Omental fat pad (tissue), 4 donors: ENCODE measurements at places on chromosomes 6 and 20.

- DNase-seq: no peak
These were observed 16.8 kb upstream of the BNIP5 start for GRCh38 chr6:36353411-36353915.

- no peak for DNase-seq
These were observed 437.7 kb downstream of the COL12A1 start for GRCh38 chr6:74768120-74768519.

DNA sequence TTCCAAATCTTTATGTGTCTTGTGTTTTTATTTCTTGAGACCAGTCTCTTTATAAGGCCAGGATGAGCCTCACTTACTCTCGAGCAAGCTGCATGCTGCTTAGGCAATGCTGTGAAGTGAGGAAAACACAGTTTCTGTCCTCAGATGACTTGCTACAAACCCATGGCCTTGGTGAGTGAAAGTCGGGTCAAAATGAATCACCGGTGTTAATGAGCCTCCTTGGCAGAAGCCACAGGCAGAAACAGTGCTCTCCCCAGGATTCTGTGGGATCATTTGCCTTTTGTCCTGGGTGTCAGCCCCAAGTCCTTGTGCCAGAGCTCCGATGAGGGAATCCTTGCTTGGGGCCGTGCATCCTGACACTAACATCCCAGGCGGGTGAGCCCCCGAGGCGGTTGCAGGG lies 482.5 kb downstream of the QKI start:
- no peak for DNase-seq

DNA sequence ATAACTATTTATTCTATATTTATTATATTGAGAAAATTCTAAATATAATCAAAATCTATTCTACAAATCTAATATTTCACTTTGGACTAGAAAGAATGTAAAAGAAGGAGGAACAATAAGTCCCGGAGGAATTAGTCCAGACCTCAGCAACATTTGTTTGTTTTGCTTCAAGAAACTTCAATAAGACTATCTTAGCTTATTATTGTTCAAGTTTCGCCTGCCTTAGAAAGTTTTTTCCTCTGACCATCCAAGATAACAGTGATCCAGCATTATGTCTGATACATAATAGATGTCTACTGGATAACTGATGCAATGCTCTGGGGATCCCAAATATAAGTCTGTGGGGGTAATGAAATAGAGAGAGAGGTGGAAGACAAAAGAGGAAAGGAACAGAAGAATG lies 28.7 kb upstream of the NT5E start:
- DNase-seq: no peak

DNA sequence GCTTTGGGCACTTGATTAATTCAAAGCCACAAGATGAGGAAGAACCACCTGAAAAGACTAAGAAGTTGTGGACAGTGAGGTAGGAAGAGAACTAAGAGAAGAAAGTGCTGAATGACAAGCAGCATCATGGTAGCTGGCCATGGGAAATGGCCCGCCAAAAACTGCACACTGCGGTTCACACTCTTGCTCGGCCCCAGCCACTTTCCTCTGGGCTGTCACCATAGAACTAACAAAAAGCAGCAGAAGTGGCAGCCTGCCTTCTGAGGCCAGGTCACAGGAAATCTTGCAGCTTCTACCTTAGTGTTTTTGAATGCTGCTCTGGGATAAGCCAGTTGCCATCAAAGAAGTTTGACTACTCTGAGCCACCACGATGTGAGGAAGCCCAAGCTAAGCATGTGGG lies 34.8 kb upstream of the ZNFX1 start:
- no peak for DNase-seq

DNA sequence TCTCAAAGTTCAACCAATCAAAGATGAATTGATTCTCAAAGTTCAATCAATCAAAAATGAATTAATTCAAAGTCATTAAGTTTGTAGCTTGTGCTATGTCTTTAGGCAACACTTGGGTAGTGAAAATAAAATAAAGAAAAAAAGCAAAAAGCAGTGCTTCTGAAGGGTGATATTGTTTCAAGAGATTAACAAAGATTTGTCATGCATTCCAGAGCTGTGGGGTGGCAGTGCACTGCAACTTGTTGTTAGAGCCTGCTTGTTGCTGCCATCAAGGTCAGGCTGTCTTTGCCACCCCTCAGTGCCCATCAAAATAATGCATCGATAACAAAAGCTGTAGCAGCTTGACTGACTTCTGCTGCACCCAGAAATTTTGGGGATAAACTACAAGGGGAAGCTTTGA lies 128.6 kb downstream of the RNF144B start:
- DNase-seq: no peak

- no peak for DNase-seq
These were observed 668.7 kb upstream of the SLC35B3 start for GRCh38 chr6:9103876-9104521.

DNA sequence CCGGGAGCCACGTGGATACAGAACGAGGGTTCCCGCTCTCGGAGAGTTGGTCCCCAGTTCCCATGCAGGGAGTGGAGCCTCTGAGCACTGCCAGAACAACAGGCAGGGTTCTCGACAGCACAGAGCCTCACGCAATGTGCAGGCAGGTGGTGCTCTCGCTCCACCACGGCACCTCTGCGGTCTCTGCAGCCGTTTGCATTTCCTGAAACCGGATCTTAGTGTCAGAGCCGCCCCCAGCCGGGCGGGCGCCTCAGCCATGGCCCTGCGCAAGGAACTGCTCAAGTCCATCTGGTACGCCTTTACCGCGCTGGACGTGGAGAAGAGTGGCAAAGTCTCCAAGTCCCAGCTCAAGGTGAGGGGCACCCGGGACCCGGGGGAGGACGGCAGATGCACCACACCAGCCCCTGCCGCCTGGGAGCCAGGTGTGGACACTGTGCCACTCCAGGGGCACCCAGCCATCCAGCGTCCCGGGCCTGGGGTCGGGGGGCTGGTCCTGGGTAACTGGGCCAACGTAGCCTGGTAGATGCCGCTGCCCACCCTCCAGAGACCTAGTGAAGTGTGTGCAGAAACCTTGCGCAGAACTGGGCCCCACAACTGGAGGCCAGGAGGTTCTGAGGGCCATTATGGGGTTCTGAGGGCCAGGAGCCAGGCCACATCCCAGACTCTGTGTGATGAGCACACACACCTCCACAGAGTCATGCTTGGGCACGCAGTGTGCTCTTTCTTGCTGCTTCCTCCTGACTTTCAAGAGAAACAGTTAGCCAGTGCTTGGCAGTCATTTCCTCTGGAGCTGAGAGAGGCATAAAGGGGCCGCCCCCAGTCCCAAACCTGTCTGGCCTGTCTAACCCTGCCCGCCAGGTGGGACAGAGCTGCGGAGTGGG lies at the start of gene DEF6:
TSS of gene DEF6 (plus strand) at position 218 of the 881 bp plus-strand sequence. CDS start at position 257, 39 bp downstream.
- no peak for DNase-seq

GRCh38 chr6:53048431-53049195 lies 16.6 kb upstream of the FBXO9 start:
- DNase-seq: no peak

- DNase-seq: no peak
These were observed 1.9 kb upstream of the SRSF3 start for GRCh38 chr6:36592221-36592655.

DNA sequence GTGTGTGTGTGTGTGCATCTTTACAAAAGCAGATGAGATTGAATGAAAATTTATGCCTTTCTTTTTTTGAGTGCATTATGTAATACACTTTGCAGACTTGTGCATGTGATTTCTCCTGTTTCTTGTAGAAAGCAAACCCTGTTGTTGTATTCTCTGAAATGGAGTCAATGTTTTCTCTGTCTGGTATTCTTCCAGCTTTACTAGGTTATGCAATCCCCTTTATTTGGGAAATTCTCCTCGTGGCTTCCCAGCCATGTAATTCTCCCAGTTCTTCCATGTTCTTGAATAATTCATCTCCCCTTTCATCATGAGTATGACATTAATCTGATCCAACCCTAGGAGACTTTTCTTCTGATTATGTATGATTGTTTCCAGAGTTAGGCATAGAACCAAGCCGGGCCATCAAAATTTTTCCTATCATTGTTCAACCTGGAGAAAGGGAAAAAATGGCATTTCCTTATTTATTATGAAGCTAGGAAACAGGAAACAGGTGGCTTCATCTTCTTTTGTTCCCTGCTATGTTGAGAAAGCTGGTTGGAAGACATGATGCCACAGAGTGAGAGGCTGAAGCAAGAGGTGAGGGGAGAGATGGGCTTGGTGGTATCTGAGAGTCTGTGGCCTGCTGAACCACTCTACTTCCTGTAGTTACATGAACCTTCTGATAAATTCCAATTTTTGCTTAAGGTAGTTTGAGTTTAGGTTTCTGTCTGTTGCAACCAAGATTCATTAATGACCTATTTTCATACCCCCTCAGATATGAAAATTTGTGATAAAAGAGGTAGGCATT lies 68.8 kb downstream of the PRL start:
- no peak for DNase-seq

DNA sequence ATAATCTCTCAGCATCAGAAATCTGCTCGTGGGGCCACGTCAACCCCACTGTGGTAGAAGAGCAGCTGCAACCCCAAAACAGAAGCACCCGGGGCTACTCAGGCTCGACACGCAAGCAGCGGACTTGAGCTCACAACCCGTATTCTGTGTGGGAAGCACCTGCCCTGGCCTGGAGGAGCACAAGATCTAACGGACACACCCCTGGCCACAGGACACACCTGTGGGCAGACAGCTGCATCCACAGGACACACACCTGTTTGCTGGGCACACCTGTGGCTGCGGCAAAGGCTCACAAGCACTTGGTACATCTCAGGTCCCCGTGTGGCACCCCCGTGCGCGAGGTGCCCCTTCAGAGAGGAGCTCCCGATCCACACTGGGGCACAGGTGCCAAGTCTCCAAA lies 36.5 kb downstream of the ZBTB46 start:
- no peak for DNase-seq

- no peak for DNase-seq
These were observed 30.1 kb downstream of the CITED2 start for GRCh38 chr6:139344186-139344963.

GRCh38 chr20:3797592-3798372 lies 1.7 kb downstream of the CDC25B start:
- no peak for DNase-seq

- DNase-seq: no peak
These were observed 9.0 kb downstream of the UQCC2 start for GRCh38 chr6:33702345-33702977.

GRCh38 chr6:132136981-132137380 lies 185.8 kb upstream of the CCN2 start:
- DNase-seq: no peak

- DNase-seq: no peak
These were observed 119.6 kb downstream of the SCML4 start for GRCh38 chr6:107704347-107705013.

GRCh38 chr6:54428431-54428830 lies 120.2 kb downstream of the TINAG start:
- DNase-seq: no peak

- no peak for DNase-seq
These were observed 191.5 kb downstream of the CDH4 start for GRCh38 chr20:61443443-61444126.

GRCh38 chr20:1757072-1757471 lies 99.5 kb upstream of the SIRPG start:
- DNase-seq: no peak

DNA sequence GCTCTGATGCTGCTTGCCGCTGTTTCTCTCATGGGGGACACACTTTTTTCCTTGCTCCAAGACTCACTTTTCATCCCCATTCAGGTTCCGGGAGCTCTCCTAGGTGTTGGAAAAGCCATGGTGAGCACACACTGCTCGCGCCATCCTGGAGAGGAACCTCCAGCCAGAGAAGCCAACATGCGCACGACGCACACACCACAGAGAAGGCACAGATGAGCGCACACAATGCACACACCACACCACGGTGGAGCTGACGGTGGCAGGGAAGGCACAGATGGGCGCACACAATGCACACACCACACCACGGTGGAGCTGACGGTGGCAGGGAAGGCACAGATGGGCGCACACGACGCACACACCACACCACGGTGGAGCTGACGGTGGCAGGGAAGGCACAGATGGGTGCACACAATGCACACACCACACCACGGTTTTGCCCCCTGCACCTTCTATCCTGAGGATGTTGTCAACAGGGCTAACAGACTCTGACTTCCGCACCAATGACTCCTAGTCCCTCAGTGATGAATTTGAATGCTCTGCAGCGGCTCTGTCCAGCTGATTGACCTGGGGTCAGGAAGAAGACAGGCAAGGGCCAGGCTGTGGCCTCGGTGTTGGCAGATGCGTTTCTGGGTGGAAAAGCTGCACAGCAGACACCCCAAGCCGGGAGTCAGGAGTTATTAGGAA lies 154.7 kb downstream of the ERMARD start:
- no peak for DNase-seq
